ENCODE measurements at places on chromosomes 1 and 21.

- DNase-seq, result no peak
These were observed at the start of gene PADI4 for GRCh38 chr1:17307946-17308345. Gene PADI4, plus strand, starts transcription at chr1:17308197. Its CDS starts 26 bp downstream, at chr1:17308223.

DNA sequence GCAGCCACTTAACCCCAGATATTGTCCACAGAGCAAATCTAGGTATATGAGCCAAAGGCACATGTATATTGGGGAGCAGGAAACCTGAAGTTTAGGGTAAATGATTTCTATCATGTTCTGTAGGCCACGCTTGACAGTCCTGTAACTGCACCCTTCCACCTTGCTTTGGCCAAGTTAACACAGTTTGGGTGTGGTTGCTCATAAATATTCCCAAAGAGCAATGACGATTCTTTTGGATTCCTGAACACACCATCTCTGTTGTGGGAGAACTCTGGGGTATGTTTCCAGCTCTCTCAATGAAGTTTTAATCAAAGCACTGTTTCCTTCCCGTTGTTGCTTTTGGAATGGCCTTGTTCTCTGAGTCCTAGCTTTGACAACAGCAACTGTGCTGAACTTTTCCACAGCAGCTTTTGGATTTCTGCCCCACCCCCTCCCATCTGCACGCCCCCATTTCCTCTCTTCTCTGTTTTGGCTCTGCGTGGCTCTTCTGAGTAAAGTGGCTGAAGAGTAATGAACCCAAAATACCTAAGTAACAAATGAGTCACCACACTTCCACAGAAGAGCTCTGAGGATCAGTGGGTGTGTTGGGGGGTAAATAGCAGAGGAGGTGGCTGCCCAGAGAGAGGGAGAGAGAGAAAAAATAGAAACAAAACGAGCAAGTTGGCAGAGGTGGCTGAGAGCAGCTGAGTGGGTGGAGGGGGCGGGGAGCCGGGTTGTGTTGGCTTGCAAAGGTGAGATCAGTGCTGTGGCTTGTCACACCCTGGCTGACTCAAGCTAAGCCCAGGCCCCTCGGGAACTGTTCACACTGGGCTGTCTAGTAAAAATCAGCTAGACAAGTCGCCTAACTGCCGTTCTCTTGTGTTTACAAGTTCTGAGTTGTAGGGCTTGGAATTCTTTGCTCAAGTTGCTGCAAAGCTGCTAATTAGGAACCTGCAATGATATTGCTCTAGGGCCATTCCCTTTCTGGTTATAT is 26.9 kb upstream of the RAP1A start:
- peak; percentile 54 for DNase-seq

DNA sequence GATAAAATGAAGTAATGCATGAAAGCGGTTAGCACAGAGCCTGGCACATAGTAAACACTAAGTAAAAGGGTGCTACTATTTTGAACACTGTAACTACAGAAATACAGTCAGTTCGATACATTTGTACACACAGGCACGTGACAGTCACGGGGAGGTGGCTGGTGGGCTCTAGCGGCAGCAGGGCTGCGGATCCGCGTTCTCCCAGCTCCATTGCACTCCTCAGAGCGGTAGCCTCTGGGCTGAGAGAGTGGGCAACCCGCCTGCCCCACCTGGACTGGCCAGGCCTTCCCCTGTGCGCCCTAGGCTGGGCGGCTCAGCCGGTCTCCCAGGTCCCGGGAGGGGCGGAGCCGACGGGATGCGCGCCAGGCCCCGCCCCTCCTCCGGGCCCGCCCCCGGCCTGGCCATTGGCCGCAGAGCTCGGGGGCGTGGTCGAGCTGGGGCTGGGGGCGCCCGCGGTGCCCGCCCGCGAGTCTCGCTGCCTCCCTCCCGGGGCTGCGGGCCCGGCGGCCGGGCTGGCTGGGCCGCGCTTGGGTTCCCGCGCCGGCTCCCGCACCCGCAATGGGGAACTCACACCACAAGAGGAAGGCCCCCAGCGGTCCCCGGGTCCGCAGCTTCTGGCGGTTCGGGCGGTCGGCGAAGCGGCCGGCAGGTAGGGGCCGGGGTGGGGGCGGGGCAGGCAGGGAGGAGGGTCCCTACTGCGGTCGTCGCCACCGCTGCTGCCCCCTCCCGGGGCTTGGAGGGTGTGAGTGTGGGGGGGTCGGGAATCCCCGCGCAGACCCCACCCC is 51.2 kb upstream of the SYNC start:
- peak; percentile 85 for DNase-seq

GRCh38 chr1:2100780-2101108 is 50.5 kb downstream of the PRKCZ start:
- no peak for DNase-seq

GRCh38 chr1:184866991-184867788 is 107.1 kb downstream of the NIBAN1 start:
- DNase-seq, result no peak

DNA sequence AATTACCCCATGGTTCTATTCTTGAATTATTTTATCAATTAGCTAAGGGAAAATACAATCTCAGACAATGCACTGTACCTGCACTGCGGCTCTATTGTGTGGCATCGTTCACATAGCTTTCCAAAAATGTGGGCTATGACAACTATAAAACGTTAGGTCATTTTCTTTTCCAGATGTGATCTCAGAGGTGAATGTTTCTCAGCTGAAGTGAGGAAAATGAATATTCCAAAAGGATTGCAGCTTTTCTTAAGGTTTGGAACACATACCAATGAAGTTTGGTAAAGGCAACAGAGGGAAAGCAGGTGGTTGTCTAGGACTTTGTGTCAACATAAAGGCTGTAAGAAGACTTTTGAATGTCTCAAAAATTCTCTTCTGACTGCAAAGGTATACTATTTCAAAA is 105.5 kb downstream of the NRIP1 start:
- DNase-seq, result no peak

DNA sequence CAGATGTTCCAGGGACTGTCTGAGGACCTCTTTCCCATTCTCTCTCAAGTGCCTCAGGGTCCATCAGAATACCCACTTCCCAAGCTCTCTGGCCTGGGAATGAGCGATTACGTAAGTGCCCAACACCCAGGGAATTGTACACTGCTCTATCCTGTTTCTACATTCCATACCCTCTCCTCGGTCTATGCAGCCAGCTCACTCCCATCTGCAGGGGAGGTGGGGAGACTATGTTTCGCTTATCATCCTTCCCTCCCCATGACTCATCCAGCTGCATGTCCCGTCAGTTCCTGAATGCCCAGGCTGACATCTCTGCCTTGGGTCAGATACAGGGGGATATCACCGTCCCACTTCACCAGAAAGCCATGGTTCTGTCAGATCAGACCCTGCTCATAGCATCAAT is 34.5 kb upstream of the CD1D start:
- DNase-seq, result no peak

DNA sequence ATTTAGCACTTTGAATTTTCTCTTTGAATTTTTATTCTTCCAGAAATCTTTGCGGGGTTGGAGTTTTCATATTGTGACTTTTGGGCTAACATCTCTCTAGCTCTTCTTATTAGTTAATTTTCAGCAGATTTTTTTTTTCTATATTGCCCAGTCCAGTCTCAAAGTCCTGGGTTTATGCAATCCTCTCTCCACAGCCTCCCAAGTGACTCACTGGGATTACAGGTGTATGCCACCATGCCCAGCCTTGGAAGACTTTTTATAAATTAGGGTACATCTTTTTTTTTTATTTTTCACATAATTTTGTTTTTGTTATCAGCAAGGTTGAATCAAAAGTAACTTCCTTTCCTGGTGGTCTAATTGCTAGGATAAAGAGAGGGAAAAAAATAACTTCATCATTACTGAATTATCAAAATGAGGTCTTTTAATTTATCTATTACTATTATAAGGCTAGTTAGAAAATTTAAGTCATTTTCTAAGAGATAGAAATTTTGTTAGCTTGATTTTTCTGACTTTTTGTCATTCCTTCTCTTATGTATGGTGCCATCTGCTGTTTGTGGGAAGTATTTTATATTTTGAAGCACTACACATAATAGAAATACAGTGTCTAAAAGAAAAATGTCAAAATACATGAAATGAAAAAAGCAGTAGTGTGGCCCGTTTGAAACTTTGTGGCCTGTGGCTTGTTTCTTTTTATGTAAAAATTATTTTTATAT is 273.4 kb upstream of the CACYBP start:
- DNase-seq, result peak; percentile 76

GRCh38 chr1:101264697-101265096 is 27.9 kb downstream of the S1PR1 start:
- DNase-seq, result no peak

Measured in NAMALWA (cell line).